ENCODE measurements at places on chromosomes 16 and 17.

- DNase-seq = no peak
Measured at GRCh38 chr16:50259334-50260205, 6.8 kb upstream of the ADCY7 start.

GRCh38 chr17:29250666-29251065 lies 4.0 kb downstream of the CRYBA1 start:
- DNase-seq = no peak

DNA sequence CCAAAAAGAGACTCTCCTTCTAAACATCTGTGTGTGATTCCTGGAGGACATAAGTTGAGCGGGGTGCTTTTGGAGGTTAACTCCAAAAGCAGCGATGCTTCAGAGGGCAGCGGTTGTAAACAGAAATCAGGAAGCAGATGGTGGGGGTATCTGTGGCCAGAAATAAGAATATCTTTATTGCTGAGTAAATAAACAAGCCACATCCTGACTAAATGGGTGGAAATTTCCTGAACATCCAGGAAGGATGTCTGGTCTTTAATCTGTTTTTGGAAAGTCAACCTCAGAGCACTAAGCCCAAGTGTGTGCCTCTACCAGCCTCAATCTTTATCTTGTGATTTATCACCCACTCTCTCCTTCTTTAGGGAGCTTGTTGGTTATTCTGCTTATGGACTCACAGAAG lies 123.3 kb downstream of the CDH13 start:
- no peak for DNase-seq

DNA sequence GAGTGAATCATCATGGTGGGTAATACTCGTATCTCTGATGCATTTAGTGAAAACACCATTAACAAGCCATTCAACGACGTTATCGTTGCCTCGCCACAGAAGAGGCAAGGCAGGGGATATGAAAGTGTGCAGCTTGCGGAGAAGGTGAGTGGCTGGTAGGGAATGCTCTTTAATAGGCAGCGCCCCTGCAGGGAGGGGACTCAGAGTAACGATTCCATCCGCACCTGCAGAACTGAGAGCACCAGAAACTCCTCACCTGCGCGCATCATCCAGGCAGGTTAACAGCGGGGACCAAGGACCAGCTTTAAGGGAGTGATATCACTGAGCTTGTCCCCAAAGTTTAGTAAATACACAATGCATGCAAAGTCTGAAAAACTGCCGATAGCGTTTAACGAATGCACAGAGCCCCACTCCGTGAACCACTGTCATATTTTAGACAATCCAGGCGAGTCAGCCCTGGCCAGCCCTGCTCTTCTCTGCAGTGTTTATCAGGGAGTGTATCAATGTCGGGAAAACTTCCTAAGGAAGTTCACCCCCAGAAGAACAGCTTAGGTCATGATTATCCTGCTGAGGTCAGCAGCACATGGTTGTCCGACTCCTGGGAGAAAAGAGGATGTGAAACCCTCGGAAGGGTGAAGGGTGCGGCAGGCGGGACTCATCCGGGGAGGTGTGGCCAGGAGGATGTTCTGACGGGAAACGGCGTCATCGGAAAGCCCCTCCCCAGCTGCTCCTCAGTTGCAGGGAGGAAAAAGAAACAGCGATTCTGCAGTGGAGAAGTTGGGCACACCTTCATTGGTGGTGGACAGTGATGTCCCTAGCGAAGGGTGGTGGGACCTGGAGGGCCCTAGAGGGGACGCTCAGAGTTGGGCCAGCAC lies 68.5 kb upstream of the DNAH17 start:
- DNase-seq = peak; percentile 53

DNA sequence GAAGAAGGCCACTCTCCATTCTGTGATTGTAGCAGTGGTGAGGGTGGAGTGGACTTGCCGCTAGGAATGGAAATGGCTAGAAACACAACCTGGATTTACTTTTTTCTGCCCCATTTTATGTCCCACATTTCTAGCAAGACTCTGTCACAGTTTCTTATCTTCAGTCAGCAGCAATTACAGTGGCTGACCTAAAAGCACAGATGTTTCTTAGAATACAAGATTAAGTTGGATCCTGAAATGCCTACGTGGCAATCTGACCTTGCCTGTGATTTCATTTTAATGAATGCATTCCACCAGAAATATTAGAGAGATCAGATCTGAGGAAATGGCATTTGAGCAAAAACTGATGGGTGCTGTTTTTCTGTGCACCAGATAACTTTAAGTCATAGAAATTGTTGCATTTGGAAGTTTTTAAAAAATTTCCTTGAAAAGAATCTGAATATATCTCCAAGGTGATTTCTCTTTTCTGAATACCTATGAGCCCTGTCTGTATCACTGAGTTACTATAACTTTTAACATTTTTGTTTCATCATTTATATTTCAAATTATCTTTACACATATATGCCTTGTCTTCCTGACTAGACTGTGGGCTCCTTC lies 5.4 kb downstream of the HEATR3 start:
- no peak for DNase-seq

DNA sequence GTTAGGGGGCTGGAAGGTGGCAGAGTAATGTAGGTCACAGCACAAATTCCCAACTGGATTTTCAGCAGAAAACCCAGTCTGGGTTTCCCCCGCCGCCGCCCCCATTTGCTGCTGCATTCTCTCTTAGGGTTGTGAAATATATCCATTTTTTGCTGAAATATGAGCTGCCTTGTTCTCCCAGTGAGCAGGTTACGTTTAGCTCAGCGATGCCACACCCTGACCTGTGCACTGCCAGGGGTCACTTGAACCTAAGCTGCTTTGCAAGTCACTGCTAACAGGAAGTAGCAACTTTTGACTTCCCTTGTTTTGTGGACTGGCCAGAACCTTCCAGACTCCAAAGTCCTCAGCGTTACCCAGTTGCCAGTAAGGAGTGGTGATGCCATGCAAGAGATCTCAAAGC lies 274.1 kb downstream of the CPPED1 start:
- no peak for DNase-seq

DNA sequence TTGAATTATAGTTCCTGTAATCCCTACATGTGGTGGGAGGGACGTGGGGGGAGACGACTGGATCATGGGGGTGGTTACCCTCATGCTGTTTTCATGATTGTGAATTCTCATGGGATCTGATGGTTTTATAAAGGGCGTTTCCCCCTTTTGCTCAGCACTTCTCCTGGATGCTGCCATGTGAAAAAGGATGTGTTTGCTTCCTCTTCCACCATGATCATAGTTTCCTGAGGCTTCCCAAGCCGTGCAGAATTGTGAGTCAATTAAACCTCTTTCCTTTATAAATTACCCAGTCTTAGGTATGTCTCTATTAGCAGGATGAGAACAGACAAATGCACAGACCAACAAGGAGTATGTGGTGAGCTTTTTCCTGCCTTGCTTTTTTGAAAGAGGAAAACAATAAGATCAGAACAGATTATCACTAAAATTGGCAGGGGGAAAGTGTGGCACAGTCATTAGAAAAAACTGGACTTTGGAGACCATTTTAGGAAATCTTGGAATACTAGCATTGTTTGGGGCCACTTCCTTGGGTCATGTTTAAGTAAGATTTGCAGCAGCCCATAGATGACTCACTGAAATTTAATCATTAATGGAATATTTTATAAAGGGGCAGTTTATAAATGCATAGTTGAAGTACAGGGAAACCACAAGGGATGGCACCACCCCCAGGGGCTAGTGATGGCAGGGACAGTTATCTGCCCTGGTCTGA lies 352.8 kb downstream of the CDH13 start:
- no peak for DNase-seq

DNA sequence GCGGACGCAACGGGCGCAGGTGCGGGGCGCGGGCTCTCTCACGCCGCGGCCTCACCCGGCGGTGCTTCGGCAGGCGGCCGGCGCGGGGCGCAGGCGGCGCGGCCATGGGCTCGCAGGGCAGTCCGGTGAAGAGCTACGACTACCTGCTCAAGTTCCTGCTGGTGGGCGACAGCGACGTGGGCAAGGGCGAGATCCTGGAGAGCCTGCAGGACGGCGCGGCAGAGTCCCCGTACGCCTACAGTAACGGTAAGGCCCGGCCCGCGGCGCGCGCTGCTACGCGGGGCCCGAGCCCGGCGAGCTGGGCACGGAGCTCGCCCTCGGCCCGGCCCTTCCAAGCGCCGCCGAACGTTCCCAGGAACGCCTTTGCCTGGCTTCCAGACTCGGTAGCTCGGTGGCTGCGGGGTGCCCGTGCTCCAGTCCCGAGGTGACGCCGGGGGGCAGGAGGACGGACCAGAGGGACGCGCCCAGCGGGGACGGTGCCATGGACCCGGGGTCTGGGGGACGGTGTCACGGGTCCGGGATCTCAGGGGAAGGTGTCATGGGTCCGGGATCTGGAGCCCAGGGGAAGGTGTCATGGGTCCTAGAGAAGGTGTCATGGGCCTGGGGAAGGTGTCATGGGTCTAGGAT lies 435 bp downstream of the RAB40C start:
- no peak for DNase-seq

- no peak for DNase-seq
Measured at GRCh38 chr16:70448075-70448474, 6.3 kb upstream of the FCSK start.

DNA sequence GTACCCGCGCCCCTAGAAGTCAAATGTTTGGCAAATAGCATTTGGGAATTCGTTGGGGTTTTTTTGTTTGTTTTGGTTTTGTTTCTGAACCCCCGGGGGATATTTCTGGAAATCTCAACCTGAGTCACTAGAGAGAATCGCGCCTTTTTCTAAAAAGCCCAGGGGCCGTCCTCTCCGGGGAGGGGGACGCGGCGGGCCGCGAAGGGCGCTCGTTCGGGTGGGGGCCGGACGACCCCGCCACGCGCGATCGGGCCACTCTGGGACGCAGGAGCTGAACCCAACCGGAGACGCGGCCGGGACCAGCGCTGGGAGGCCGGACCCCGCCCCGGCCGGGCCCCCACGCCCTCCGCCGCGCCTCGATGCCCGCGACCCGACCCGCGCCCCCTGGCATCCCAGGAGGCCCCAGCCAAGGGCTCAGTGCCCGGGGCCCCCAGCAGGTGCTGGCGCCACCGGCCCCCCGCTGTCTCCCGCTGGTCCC lies 302 bp downstream of the LITAF start:
- no peak for DNase-seq

GRCh38 chr17:38485146-38485468 lies 56.8 kb downstream of the ARHGAP23 start:
- no peak for DNase-seq

GRCh38 chr17:61209525-61209924 lies 190.1 kb upstream of the TBX2 start:
- no peak for DNase-seq

DNA sequence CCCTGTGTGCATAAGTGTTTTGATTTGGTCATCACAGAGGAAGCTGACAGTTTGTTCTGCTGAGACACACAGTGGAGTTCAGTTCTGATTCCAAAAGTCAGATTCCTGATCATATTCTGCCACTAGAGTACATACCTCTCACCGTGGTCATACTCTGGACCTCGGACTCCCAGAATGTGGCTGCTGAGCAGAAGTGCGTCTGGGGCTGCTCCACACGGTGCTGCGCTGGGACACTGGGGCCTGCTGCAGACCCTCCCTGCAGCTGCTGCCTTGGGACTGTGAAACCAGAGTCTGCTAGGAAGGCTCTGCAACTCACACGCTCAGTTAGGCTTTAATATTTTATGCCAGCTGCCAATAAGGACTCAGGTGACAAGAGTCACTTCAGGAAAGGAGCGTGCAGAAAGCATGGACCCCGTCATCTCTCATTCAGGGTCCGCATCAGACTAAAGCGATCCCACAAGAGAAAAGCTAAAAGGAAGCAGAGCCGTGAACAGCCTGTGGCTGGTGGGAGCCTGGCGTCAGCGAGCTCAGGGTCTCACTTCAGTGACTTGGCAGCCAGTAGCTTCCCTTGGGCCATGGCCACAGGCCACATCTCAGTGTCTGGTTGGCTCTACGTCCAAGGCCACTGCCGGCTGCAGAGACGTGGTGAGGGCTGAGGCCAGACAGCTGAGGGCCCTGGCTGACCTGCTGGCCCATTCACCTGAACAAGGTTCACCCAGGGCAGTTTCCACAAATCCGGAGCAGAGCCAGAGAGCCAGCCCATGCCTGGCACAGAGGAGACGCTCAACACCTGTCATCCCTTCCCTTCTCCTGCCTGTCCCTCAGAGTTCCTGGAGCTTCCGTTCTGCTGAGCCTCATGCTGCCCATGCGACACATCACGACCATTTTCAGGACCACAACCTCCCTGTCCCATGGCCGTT lies 24.7 kb upstream of the KIFC3 start:
- DNase-seq = no peak

- DNase-seq = no peak
Measured at GRCh38 chr17:38687286-38687685, 12.5 kb upstream of the EPOP start.

DNA sequence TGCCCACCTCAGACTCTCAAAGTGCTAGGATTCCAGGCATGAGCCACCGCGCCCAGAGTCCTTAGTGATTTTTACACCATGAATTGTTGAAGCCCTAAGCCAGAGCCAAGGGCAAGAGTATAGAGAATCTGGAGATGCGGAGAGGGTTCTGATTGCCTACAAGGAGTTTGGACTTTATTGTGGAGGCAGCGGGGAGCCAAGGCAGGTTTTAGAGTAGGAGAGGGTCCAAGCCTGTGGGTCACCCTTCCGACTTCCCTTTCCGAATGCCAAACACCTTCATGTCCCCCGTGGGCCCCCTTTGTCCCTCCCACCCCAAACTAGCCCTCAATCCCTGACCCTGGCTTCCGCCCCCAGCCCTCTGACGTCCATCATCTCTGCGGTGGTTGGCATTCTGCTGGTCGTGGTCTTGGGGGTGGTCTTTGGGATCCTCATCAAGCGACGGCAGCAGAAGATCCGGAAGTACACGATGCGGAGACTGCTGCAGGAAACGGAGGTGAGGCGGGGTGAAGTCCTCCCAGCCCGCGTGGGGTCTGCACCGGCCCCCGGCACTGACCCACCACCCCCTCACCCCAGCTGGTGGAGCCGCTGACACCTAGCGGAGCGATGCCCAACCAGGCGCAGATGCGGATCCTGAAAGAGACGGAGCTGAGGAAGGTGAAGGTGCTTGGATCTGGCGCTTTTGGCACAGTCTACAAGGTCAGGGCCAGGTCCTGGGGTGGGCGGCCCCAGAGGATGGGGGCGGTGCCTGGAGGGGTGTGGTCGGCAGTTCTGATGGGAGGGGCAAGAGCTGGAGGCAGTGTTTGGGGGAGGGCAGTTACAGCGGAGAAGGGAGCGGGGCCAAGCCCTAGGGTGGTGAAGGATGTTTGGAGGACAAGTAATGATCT lies 7.1 kb downstream of the MIEN1 start:
- no peak for DNase-seq

All from amygdala (tissue), 56 donors.